ENCODE measurements at places on chromosomes 2 and 18.
A peak's percentile ranks its signal among the peaks of the same experiment; 100 is the strongest.

DNA sequence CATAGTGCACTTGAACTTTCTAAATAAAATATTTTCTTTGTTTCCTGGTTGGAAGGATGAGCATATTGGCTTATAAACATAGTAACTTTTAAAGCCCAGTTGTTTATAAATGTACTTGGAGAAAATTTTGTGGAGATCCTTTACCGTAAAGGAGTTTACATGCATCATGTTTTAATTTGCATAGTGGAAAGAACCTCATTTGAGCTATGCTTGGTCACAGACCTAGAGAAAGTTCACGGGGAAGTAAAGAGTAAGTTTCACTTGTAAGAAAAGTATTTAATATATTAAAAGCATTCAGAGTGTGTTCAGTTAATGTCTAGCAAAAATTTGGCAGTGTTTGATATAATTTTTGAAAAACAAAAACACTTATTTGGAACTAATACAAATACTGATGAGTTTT lies 45.3 kb downstream of the PIKFYVE start:
- no peak for DNase-seq

GRCh38 chr2:53708988-53709387 lies 58.6 kb upstream of the CHAC2 start:
- DNase-seq: no peak

- no peak for DNase-seq
Observed at GRCh38 chr2:84442888-84443287, 16.2 kb downstream of the SUCLG1 start.

DNA sequence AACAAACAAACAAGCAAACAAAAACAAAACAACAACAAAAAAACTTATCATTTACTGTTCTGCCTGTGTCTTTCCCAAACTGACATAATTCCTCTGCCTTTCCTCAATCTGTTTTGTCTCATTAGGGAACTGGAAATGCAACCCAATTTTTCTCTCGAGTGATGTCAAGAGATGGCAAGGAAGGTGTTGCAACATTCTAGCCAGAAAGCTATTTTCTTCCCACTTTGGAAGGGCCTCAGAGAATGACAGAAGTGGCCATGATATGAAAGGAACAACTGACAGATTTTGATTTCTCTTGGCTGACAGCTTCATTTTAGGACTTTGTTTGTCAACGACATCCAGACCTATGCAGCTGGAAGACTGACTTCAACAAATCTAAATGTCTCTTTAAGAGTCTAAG lies 24.7 kb downstream of the RND3 start:
- no peak for DNase-seq

DNA sequence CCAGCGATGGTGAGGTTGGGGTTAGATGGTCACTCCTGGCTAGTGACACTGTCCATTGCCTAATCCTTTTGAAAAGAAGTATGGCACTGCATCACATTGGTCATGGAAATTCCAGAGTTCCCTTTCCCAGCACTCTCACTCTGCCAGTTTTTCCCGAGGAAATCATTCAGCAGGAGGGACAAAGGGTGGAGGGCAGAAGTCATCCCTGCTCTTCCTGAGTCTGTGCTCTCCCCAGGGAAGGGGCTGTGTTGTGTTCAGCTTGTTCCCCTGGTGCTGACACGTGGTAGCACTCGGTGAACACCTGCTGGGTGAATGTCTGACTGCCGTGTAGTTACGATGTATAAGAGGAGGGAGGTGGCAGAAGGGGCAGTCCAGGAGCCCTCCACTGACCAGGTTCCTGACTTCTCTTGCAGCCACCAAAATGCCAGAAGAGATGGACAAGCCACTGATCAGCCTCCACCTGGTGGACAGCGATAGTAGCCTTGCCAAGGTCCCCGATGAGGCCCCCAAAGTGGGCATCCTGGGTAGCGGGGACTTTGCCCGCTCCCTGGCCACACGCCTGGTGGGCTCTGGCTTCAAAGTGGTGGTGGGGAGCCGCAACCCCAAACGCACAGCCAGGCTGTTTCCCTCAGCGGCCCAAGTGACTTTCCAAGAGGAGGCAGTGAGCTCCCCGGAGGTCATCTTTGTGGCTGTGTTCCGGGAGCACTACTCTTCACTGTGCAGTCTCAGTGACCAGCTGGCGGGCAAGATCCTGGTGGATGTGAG lies 21.6 kb downstream of the STEAP3 start:
- DNase-seq: no peak

DNA sequence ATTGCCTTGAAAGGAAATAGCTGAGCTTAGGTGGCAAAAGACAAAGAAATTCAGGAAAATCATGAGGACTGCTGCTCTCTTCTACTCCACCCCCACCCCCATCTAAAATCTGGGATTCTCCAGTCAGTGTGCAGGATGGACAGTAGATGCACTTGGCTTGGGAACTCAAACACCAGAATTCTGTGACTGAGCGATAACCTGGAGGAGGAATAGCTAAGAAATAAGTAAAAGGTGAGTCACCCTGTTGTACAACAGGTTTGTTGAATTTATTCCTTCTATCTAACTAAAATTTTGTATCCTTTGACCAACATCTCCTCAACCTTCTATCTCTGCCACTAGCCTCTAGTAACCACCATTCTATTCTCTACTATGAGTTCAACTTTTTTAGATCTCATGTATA lies 1029.9 kb upstream of the ACVR2A start:
- no peak for DNase-seq

DNA sequence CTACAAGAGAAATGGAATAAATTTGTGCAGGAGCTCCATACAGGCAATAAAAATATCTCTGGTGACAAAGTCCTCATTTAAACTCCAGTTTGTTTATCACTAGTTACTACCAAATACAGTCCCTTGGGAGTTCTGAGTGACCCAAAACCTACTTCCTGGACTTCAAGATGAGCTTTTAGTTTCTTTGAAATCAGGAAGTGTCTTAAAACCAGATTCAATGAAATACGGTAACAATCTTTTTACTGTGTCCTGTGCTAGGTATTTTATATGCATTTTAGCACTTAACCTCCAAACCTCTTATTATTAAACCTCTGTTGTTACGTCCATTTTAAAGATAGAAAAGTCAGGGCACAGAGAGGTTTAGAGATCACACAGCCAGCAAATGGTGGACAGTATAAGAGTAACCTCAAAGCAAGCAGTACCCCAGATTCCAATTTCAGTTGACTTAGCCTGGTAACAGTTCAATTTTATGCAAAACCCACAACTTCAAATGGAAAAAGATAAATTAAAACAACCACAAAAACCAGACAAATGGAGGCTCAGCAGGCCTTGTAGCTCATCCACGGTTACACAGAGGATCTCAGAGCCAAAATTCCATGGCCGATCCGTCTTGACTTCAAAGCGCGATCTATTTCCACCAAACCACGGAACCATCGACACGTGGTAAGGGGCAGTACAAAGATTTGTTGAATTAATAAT lies 1.3 kb upstream of the KCMF1 start:
- DNase-seq: no peak

DNA sequence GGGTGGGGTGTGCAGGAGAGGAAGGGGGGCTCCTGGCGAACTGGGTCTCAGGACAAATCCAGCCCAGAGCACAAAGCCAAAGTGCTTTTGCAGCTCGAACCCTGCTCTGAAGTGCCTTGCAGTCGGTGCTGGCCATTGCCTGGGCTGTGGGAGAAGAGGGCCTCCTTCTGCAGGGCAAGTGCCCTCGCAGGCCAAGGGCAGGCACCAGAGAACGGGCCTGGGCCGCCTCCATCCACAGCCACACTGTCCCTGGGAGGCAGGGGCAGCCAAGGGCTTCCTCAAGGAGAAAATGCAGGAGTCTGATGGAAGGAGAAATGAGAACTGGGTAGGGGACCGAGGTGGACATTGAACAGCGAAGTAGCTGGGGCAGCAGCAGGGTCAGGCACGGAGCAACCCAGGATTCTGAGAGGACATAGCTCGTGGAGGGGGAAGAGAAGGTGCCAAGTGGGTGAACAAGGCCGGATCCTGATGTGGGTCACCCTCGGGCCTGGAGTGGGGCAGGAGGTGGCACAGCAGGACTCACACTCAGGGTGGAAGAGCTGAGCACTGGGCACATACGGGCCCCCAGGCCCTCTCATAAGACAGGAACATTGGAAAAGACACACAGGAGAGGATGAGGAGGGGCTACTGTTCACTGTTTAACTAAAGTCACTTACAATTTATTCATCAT lies 312.8 kb upstream of the SALL3 start:
- no peak for DNase-seq

GRCh38 chr18:42268186-42268725 lies 313.2 kb downstream of the PIK3C3 start:
- DNase-seq: no peak

- peak; percentile 70 for DNase-seq
Observed at GRCh38 chr2:120253021-120253882, 600 bp downstream of the RALB start.

GRCh38 chr2:198044777-198045176 lies 240.4 kb downstream of the PLCL1 start:
- peak; percentile 6 for DNase-seq

DNA sequence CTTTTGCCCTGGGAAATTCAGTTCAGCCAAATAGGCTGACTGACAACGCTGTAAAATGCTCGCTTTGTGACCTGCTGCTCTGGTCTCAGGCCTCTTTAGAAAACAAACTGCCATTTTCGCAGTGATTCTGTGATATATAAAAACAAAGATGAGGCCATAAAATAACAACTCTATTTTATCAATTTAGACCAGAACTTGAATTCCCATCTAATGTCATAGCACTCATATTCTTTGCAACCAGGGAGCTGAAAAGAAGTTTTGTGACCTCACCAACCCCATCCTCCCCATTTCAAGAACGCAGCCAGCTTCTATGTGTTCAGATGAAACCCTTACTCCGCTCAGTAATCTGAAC lies 40.3 kb downstream of the TCF4 start:
- no peak for DNase-seq

- no peak for DNase-seq
Observed at GRCh38 chr2:64823794-64824193, 165.4 kb upstream of the SLC1A4 start.

GRCh38 chr2:218039171-218039570 lies 29.9 kb upstream of the RUFY4 start:
- DNase-seq: peak; percentile 77

GRCh38 chr2:203972066-203972465 lies 35.5 kb downstream of the ICOS start:
- no peak for DNase-seq

GRCh38 chr2:239388236-239389151 lies 12.3 kb downstream of the HDAC4 start:
- DNase-seq: no peak

- no peak for DNase-seq
Observed at GRCh38 chr2:5703166-5703565, 11.0 kb downstream of the SOX11 start.

- no peak for DNase-seq
Observed at GRCh38 chr2:143452817-143453451, 323.7 kb downstream of the ARHGAP15 start.

DNA sequence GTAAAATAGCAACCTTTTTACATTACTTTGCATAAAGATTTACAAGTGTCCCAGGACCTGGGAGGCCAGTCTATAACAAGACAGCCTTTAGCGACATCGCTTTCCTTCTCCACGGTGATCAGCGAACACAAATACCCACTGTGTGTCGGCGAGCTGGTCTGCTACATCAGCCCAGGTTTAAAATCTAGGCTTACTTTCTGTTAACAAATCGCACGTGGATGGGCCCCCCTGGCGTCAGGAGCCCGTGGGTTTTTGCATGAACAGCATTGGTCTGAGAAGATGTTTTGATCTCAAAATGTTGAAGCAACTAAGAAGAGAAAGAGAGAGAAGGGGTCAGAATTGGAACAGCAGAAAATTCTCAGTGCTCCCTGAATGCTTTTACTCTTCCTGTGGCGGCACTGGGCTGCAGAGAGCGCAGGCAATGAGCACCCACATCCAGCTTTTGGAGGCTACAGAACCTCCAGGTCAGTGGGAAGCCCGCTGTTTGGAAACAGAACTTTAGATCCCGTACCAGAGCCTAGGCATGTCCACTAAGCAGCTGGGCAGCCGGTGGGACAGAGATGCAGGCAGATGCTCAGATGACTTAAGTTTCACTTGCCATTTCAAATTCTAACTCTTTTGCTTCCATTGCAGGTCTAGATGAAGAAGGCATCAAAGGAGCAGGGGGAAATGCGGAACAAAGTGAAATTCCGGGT lies 32.9 kb downstream of the CYP27C1 start:
- DNase-seq: no peak

- DNase-seq: peak; percentile 51
Observed at GRCh38 chr2:41989501-41990180, 58.2 kb upstream of the PKDCC start.
